CD14-positive monocyte (primary cell): ENCODE measurements at places on chromosomes 7 and 10.

DNA sequence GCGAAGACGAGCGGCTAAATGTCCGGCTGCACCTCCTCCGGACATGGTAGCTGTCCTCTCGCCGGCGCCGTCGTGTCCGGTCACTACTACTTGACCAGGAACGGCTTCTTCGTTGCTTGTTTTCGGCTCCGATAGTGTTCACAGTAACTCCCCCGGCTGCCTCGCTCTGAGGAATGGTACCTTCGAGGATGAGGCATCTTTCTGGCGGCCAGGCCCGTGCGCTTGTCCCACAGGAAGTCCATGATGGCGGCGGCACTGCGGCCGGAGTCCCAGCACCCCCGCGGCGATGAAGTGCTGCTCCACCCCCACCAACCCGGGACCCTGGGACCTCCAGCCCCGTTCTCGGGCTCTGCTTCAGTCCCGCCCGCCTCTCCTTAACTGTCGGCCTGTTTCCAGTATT lies 11.0 kb upstream of the CCDC126 start:
- no peak for DNase-seq

- DNase-seq, result no peak
These were observed 72.5 kb upstream of the GPR158 start for GRCh38 chr10:25102147-25102822.

DNA sequence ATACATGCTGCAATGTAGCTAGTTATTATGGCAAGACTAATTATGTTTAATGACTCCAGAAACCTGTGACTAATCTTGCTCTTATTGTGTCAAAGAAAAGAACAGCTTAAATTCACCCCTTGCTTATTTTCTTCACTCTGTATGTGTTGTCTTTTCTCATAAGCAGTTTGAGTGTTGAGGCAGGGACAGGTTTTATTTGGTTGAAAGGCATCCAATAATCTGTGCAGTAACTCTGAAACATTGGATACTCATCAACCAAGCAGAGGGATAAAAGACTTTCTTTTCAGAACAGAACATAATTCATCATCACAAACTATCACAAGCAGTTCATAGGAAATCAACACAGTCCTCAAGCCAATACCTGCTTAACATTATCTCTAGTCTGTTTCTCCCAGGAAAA lies 797.6 kb upstream of the MBL2 start:
- no peak for DNase-seq

GRCh38 chr7:139034336-139034735 lies 1.5 kb downstream of the ZC3HAV1L start:
- no peak for DNase-seq

GRCh38 chr10:104043185-104043830 lies 42.4 kb downstream of the COL17A1 start:
- DNase-seq, result no peak

- DNase-seq, result no peak
These were observed 46.5 kb downstream of the SVOPL start for GRCh38 chr7:138654616-138655015.

- peak; percentile 32 for DNase-seq
These were observed 593 bp downstream of the CDK13 start for GRCh38 chr7:39950473-39951225.

- no peak for DNase-seq
These were observed 268.1 kb upstream of the PLPP4 start for GRCh38 chr10:120188950-120189349.

DNA sequence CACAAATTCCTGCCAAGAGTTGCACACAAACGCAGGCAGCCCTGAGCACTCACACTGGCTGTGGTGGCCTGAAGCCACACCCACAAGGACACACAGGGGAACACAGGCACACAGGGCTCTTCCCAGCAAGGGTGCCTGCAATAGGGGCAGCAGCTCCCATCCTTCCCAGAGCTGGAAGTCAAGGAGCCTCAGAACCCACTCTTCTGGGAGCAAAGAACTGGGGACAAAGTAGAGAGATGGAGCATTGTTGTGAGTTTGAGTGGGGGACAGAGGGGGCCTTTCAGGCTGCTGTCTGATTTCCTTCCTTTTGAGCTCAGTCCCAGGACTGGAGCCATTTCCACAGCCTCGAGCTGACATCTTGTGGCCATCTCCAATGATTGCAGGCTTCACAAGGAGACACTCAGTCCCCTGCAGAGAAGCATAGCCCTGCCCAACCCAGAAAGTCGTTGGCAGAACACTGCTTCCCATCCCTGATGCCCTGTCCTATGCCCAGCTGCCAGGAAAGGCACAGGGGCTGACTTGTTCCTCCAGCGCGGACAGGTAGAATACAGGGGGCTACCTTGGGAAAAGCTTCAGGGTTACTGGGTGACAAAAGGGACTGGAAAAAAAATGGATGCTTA lies 34.4 kb upstream of the SLF2 start:
- DNase-seq, result no peak

- no peak for DNase-seq
These were observed 29.1 kb upstream of the FAM20C start for GRCh38 chr7:163298-163695.

DNA sequence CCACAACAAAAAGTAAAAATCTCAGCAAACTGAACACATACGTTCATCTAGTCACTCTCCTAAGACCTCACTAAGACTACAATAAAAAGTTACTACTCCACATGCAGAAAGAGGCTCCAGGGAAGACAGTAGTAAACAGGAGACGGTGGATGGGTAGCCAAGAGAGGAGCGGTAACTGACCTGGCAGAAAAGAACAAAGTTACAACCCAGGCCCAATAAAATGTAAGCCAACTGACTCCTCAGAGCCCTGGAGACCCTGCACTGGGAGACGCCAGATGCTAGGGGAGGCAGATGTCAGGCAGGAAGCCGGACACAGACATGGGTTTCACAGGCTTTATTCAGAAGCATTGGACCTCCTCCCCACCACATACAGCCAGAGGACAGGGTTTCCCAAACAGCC lies 181.1 kb upstream of the NFE2L3 start:
- no peak for DNase-seq

DNA sequence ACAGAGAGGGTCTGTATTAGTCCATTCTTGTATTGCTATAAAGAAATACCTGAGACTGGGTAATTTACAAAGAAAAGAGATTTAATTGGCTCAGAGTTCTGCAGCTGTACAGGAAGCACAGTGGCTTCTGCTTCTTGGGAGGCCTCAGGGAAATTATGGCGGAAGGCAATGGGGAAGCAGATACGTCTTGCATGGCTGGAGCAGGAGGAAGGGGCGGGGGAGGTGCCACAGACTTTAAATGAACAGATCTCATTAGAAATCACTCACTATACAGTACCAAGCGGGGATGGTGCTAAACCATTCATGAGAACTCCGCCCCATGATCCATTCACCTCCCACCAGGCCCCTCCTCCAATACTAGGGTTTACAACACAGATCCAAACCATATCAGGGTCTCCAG lies 3.7 kb upstream of the CALU start:
- peak; percentile 45 for DNase-seq

DNA sequence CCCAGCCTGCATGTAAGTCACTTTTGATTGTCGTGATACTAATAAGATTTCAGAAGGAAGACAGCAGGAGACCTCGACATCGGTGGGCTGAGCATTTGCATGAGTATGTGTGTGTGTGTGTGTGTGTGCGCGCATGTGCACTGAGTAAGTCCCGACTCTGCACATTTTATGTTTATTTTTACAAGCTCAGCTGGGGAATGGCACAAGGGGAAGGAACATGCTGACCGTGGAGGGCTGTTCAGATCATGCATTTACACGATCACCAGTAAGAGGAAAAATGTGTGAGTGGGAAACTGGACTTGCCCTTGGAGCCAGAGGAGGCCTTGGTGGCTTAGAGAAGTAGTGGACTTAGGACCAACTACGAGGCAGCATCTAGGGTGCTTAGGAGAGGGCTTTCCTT lies 41.3 kb downstream of the IL2RA start:
- DNase-seq, result no peak

DNA sequence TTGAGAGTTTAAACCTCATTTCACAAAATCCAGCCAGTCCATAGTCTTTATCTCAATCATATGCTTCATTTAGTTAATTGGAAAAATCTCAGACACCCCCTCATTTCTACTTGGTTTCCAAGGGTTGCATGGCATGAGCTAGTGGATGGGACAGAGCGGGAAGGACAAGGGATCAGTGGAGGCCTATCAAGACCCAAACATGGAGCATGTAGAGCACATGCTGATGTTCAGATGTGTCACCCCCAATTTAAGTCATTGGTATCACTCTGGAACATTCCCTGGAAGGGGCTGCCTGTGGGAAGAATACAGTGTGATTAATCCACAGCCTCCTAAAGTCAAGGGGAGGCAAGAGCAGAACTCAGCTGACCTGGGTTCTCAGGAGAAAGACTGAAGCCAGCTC lies 2.3 kb downstream of the C10orf71 start:
- no peak for DNase-seq

GRCh38 chr7:10973942-10974911 lies 555 bp downstream of the PHF14 start:
- DNase-seq, result peak; percentile 6

- DNase-seq, result no peak
These were observed 22.2 kb downstream of the CREB5 start for GRCh38 chr7:28434510-28434909.

DNA sequence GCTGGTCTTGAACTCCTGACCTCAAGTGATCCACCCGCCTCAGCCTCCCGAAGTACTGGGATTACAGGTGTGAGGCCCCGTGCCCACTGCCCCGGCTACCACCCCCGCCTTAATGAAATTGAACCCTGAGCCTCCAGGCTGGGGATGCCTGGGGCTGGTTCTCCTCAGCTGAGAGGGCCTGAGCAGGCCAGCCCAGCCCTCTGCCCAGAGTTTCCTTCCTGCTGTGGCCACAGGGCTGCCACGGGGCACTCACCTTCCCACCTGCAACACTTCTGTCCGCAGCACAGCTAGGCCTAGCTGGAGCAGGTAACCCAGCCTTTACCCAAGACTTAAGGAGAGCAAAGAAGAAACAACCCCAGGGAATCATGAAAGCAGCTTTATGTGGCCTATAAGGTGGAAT lies 78.1 kb upstream of the ANLN start:
- no peak for DNase-seq

DNA sequence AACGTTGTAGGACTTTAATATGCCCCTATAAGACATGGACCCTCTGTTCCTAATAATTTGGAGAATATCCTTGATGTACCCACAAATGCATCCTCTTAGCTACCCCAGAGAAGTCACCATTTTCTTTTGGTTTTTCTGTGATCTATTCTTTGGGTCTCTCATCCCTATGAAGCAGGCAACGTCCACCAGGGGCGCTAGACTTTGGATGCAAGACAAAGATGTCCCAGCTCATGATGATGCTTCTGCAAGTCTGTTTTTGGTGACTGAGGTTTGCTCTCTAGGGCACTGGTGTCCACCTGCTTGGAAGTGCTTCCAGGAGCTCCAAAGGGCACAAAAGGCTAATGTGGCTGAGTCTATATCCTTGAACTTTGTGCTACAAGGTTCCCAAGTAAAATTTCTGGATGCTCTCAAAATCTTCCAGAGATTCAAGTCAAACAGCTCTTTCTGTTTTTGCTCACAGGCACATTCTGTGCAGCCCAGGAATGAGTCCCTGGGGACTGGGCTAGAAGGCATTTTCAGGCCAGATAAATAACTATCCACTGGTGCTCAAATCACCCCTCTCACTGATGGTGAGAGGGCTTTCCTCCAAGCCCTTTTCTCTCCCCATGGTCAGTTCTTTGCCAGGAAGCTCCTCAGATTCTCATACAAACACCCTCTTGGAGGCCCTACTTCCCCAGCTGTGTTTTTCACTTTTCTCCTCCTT lies 166.4 kb downstream of the C7orf25 start:
- no peak for DNase-seq

DNA sequence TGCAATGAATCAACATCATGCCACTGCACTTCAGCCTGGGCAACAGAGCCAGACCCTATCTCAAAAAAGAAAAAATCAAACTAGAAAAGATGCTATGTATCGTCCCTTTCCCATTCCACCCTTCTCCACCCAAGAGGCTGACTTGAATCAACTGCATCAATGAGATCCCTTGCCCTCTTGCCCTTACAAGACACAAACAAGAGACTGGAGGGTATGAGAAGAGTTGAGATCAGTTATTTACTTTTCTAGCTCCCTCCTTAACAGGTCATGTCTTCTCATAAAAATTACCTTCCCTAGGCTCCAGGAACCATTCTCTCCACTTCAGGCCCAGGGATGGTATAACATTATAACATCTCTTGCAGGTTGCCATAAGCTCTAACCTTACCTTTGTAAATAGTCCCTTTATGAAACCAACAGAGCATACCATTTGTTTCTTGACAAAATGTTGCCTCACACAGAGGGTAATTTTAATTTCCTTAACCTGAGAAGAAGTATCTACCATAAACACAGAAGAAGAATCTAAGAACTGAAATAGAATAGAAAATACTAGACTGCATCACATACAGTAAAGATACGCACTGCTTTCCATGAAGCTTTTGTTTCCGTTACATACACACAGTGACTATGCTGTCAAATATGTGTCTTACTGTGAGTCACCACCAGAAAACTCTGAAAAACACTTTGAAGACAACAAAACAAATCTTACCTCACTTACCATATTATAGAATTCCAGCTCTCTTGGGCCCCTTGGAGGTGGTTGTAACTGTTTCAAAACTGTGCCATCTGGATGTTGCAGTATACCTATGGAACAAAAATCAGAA lies 30.5 kb downstream of the IPMK start:
- no peak for DNase-seq

- DNase-seq, result no peak
These were observed 26.9 kb downstream of the PAXIP1 start for GRCh38 chr7:154975984-154976383.

GRCh38 chr10:27104919-27105318 lies 4.6 kb upstream of the ANKRD26 start:
- DNase-seq, result no peak

DNA sequence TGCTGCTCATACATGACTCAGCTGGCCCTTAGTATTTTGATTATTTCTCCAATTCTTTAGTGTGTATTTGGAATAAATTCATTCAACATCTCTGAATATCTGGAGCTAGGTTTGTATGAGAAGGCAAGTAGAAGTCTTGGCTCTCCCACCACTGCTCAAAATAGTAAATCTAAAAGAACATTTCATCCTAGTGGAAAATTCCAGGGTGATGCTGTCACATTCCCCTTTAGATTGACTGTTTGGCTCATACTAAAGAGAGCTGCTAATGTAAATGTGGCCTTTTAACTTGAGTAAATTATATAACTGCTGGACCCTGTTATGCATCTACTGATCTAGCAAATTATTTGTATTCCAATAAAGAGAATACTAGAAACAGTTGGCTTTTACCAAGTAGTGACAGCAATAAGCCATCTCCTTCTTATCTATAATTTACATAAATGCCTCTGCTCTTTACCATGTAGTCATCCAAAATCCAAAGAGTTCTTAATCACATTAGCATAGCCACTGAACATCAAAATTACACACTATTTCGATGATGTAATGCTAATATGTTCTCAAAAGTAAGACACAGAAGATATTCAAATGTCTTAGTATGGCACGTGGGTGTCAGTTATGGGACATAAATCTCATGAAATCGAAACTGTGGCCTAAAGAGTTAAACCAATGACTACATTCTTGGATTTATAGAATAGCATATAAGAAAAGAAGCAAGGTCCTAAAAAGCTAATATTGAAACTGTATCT lies 86.9 kb upstream of the KCND2 start:
- no peak for DNase-seq

DNA sequence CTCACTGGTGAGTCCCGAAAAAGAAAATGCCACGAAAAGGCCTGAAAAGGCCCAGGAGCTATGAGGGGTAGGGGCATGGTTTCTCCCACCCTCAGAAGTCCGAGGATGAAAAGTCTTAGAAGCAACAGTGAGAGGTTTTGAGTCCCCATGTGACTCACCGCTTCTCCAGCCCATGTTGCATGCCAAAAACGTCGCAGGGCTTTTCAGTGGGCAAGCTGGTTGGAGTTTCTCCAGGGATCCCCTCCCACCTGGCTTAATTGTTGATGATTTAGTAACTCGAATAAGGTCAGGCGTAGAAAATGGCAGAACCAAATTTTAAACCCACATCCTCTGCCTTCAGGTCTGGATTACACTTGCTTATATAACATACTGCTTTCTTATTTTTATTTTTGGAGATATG lies 96.3 kb upstream of the ARMC3 start:
- DNase-seq, result no peak
